ENCODE measurements at places on chromosomes 7 and 10.

- no peak for DNase-seq
Observed at GRCh38 chr10:3807928-3808496, 23.0 kb upstream of the KLF6 start.

DNA sequence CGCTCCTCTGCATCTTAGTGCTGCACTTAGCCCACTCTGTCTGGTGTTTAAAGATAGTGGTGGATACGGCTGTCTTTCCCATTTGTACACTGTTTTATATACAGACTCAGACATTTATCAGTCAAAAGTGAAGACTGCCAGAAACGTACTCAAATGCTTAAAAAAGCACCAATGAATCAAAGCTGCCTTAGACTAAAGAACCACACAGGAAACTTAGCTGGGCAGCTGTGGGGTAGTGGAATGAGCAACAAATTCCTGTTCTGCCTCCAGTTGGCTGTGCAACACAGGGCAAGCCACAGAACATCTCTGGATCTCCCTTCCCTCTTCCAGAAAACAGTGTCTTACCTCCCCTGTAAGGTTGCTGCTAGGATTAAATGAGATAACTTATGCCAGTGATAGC is 76.0 kb downstream of the ATXN7L1 start:
- DNase-seq: peak; percentile 42

- DNase-seq: peak; percentile 88
Observed at GRCh38 chr7:108310351-108310750, 145.9 kb downstream of the NRCAM start.

DNA sequence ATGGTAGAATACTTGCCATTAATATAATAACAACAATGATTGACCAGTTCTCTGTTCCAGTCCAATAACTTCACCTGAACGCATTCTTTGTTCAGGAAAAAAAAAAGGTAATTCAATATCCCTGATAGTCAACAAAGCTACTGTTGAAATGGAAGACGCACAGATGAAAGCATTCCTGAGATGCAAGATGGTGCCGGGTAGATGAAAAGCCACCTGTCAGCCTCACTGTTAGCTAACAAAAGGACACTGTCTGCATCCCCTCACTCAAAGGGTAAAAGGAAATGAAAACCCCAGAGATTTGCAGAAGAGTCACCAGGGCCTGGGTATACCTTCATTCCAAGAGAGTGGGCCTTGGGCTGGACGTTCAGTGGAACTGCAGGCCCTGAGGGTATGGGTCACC is 357.4 kb downstream of the PLXNA4 start:
- no peak for DNase-seq

- no peak for DNase-seq
Observed at GRCh38 chr10:30792025-30792424, 162.5 kb upstream of the LYZL2 start.

DNA sequence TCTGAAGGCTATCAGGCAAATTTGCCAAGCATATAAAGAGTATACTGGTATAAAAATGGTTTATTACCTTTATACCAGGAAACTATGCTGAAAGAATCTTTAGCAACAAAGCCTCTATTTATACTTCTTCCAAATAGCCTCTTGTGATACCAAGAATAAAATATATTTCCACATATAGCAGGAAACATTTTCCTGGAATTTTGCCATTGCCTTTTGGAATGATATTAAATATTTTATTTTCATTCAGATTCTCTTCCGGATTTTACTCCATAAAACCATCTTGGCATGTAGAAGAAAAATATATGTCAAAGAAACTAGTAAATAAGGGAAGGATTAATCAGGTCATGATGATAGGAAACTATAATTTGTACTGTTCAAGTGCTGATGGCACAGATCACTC is 17.7 kb downstream of the SOSTDC1 start:
- DNase-seq: no peak

DNA sequence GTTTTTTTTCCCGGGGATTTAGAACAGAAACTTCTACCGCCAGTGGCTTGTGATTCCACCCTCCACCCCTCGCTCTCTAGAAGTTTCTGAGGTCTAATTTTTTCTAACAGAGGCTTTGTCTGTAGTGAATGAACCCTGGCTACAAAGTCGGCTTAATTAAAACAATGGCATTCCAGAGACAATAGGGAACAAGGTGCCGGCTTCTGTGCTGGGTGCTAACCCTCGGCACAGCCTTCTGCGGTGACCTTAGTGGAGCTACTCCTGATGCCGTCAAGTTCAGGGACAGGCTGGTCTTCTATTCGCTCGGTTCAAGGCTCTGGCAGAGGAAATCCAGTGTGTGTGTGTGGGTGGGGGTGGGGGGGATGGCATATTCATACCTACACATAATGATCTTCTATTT is 32.1 kb upstream of the ENO4 start:
- DNase-seq: no peak

GRCh38 chr10:111392910-111393309 is 316.1 kb downstream of the ADRA2A start:
- DNase-seq: no peak

- no peak for DNase-seq
Observed at GRCh38 chr10:118465300-118465874, 123.3 kb upstream of the FAM204A start.

- no peak for DNase-seq
Observed at GRCh38 chr10:51384971-51385370, 310.7 kb downstream of the PRKG1 start.

- DNase-seq: no peak
Observed at GRCh38 chr7:756231-756927, 29.3 kb upstream of the PRKAR1B start.

- peak; percentile 58 for DNase-seq
Observed at GRCh38 chr7:155584763-155585531, 38.6 kb upstream of the CNPY1 start.

DNA sequence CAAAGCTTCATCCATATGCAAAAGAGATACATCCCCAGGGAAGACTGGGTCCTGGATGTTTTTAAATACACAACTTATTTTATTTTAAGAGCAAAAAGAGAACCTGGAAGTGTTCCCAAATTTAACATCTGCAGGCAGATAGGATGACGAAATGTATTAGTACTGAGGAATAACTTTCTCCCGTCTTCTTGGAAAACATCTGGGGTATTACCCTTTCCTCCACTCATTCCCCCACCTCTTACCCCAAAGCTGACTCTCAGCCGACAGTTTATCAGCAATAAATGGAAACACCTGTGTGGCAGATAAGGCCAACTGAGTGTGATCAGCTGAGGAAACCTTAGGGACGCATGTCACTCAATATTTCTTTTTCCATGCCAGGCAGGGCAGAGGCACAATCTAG is 435.6 kb upstream of the NPVF start:
- no peak for DNase-seq

DNA sequence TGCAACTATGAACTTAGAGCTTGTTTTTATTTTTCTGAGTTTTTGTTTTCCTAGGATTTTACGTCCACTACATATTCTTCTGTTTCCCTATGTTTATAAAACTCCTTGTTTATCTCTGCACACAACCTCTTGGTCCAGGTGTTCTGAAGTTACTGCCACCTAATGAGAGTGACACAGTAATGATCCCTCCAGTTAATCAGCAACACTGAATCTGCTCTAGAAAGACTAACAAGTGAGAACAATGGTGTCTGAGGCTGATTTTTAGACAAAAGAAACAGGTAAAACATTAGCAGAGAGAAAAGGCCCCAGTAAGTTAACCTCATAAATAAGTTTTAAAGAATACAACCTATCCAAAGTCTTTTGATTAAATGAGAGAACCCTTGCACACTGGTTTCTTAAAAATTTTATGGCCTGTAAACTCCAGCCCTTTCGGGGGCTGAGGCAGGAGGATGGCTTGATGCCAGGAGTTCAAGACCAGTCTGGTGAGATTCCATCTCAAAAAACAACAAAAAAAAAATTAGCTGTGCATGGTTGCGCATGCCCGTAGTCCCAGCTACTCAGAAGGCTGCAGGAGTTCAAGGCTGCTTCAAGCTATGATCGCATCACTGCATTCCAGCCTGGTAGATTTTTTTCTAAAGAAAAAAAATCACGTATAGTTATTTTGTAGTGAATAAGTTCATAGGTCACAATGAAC is 397.6 kb downstream of the MAGI2 start:
- peak; percentile 15 for DNase-seq

DNA sequence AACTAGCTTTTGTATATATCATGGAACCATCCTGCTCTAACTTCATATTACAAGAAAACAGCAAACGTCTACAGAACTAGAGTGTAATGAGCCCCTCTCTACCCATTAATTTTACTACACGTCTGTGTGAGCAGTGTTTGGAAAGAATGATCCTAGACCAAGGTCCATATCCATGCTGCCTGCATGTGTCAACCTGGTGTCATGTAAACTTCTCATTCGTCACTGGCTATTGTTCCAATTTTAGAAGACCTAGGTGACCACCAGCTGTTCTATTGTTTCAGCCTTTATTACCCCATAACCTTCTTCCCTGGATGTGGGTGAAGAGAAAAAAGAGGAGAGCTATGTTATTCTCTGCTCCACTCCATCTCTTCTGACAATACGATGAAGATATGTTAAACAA is 77.1 kb downstream of the CREM start:
- no peak for DNase-seq

GRCh38 chr7:52271703-52272102 is 763.7 kb upstream of the POM121L12 start:
- no peak for DNase-seq

DNA sequence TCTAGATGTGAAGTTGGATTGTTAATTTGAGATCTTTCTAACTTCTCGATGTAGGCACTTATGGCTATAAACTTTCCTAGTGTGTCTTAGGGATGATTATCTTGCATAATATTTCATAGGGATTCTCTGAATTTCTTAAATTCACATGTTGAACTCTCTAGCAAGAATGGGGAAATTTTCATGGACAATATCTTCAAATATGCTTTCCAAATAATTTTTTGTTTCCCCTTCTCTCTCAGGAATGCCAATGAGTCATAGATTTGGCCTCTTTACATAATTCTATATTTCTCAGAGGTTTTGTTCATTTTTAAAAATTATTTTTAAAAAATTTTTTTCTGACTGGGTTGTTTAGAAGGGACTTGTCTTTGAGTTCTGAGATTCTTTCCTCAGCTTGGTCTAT is 68.9 kb downstream of the MGAM2 start:
- no peak for DNase-seq

GRCh38 chr7:37901890-37902524 is 14.6 kb downstream of the SFRP4 start:
- peak; percentile 81 for DNase-seq

- DNase-seq: peak; percentile 29
Observed at GRCh38 chr7:70582927-70583895, 548.7 kb upstream of the GALNT17 start.

GRCh38 chr10:70676511-70676910 is 4.2 kb downstream of the ADAMTS14 start:
- no peak for DNase-seq

GRCh38 chr7:30817371-30817767 is 46.2 kb downstream of the MINDY4 start:
- DNase-seq: no peak

- peak; percentile 3 for DNase-seq
Observed at GRCh38 chr10:23448802-23449570, 10.1 kb downstream of the OTUD1 start.

- DNase-seq: no peak
Observed at GRCh38 chr7:70574314-70574834, 557.6 kb upstream of the GALNT17 start.

DNA sequence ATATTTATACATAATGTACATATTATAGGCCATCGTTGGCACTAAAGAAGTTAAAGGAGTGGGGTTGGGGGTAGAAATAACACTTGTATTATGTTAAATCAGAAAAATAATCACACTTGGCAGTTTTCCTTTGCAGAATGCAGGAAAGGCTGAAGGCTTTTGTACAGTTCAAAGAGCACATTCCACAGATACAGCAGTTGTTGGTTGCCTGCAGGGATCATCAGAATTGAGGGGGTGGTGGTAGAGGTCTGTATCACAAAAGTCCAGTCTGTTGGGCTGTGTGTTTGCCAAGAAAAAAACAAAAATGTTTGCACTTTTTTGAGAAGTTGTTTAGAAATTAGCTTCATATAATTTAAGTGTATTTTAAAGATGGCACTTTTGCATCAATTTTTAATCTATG is 231.8 kb upstream of the FOXP2 start:
- peak; percentile 12 for DNase-seq

DNA sequence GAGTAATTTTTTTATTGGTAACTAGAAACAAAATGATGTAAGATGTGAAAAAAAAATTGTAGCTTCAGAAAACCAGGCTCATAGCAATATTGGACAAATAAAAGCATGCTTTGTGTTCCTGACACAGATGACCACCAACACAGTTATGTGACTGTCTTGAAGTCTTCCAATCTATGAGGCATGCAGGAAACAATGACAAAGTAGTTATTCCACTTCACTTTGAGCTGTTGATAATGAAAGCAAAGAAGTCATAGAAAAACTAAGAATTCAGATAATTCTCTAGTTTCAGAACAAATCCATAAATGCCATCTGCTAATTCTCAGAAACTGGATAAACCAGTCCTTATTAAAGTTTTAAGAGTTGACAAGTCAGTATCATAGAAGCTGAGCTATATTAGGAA is 378.4 kb upstream of the SEMA3D start:
- DNase-seq: no peak

DNA sequence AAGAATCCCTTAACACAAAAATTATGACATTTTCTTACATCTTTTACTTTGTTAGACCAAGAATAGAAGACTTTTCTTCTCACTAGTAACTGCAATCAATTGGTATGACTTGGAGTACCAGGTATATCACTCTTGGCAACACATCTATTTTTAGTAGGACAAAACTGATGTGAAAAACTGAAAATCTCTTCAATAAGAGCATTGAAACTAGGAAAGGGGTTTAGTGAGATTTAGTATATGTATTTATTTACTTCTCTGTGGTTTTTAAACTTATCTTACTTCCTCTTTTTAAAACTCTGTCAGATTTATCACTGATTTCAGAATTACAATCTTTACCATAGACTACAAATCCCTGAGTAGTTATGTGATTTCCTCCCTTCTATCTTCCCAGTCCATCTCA is 366.2 kb downstream of the PCDH15 start:
- no peak for DNase-seq

DNA sequence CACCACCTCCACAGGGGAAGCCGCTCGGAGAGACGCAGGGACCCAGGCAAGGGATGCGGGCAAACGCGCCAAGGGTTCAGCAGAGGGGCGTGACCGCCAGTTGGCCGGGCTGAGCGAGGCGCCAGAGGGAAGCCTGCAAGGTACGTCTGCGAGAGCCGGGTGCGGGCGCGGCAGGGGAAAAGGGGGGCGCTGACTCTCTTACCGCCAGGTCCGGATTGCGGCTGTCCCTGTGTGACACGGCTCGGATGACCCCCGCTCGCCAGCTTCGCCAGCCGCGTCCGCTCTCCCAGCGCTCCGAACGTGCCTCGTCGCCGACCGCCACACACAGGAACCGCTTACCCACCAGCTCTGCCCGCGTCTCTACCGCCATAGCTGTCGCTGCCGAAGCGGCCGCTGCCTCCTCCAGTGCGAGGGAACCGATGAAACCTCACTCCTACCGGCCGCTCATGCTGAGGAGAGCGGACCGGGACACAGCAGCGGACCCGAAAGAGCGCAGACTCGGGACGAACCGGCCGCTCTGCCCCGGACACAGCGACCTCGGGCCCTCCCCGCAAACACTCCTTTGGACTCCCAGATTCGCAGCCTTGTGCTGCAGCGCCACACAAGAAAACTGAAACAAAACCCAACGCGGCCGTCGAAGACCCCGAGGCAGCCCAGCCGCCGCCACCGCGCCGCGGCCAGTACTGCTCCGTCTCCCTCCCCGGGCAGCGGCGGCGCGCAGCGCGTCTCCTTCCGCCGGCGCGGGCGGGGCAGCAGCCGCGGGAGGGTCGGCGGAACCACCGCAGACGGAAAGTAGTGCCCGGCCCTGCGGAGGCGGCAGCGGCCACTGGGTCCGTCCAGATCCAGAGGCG is at the start of gene JMJD1C:
JMJD1C (minus strand) TSS at position 685 of the 851 bp plus-strand sequence; CDS start at position 370, 315 bp downstream.
- peak; percentile 94 for DNase-seq

- DNase-seq: peak; percentile 99
Observed at GRCh38 chr10:97425964-97426775, at the start of gene PGAM1. PGAM1 (plus strand) TSS chr10:97426191; CDS start chr10:97426308, 117 bp downstream.

- no peak for DNase-seq
Observed at GRCh38 chr7:28149291-28150101, 31.1 kb downstream of the JAZF1 start.

Measured in astrocyte of the hippocampus (primary cell).